ENCODE measurements at places on chromosomes 13 and 19.

- no peak overlapping the region for H3K4me3 ChIP-seq
- peaks cover 12% of the 10 kb centered on the region for H3K27me3 ChIP-seq
- DNase-seq: no peak
- no peaks in the 10 kb centered on the region for H3K36me3 ChIP-seq
These were observed 24.5 kb upstream of the LGALS16 start for GRCh38 chr19:39631178-39631577.

- no peaks in the 10 kb centered on the region for H3K4me1 ChIP-seq
- H3K27ac ChIP-seq: no peak overlapping the region
These were observed 15.6 kb downstream of the EVI5L start for GRCh38 chr19:7845390-7846154.

GRCh38 chr13:27006519-27007161, 165.0 kb downstream of the USP12 start:
- DNase-seq: no peak
- no peak overlapping the region for H3K4me3 ChIP-seq
- peaks cover 45% of the 10 kb centered on the region for H3K27me3 ChIP-seq
- H3K4me1 ChIP-seq: no peaks in the 10 kb centered on the region
- no peak overlapping the region for H3K27ac ChIP-seq

DNA sequence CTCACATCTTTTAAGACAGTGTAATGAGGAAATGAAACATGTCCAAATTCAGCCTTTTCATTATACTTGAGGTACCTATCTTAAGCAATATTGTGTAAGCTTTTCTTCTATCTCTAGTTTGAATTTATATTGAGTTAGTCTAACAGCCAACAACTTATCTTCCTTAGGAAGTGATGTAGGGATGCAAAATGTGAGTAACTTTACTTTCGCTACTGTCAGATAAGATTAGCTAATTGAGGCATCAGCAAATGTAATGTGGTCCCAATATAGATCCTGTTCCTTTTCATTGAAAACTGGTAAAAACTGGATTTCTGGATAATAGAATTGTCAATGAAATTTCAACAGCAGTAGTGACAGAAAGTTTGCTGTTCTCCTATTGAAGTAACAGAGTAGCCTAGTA, 902.2 kb downstream of the GPC5 start:
- H3K36me3 ChIP-seq: no peaks in the 10 kb centered on the region
- no peak overlapping the region for H3K4me3 ChIP-seq
- no peaks in the 10 kb centered on the region for H3K4me1 ChIP-seq
- no peak overlapping the region for H3K27ac ChIP-seq
- DNase-seq: no peak
- no peaks in the 10 kb centered on the region for H3K27me3 ChIP-seq

DNA sequence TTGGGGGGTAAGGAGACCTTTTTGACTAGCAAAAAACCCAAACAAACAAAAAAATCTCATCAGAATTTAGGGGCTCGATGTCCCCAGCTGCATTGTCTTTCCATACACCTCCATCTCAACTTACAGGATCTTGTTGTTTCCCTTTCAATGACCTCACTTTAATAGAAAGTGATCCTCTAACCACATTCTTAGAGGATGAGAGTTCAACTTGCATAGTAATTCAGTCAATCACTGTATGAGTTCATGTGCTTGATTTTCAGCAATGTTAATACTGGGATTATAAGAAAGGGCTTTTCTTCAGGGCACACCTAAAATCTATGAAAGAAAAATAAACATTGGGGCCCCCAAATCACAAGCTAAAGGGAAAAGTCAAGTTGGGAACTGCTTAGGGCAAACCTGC, 1512.0 kb downstream of the SLITRK1 start:
- no peak overlapping the region for H3K4me3 ChIP-seq
- no peak for DNase-seq
- no peaks in the 10 kb centered on the region for H3K27me3 ChIP-seq
- no peaks in the 10 kb centered on the region for H3K4me1 ChIP-seq

- no peak for DNase-seq
- no peak overlapping the region for H3K27ac ChIP-seq
- peaks cover 21% of the 10 kb centered on the region for H3K4me1 ChIP-seq
- no peak overlapping the region for H3K4me3 ChIP-seq
- peaks cover 6% of the 10 kb centered on the region for H3K27me3 ChIP-seq
These were observed 6.0 kb downstream of the IRF2BP1 start for GRCh38 chr19:45879971-45880370.

- DNase-seq: no peak
- H3K4me3 ChIP-seq: no peak overlapping the region
- no peaks in the 10 kb centered on the region for H3K27me3 ChIP-seq
These were observed 540.4 kb downstream of the IRS2 start for GRCh38 chr13:109246001-109246400.

DNA sequence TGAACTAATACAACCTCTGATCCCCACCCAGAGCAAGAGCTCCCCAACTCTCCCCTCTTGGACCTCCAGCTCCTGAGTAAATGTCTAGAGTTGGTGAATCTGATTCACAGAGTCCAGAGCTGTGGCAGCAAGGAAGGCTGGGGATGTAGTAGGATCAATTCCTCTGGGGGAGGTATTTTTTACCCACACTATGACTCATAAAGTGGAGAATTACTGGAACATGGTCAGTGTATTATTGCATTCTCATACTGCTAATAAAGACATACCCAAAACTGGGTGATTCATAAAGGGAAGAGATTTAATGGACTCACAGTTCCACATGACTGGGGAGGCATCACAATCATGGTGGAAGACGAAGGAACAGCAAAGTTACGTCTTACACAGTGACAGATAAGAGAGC, 496.7 kb downstream of the EFNB2 start:
- H3K4me3 ChIP-seq: no peak overlapping the region
- DNase-seq: no peak
- H3K27ac ChIP-seq: no peak overlapping the region
- H3K27me3 ChIP-seq: no peaks in the 10 kb centered on the region

Measured in T-helper 2 cell treated with Interferon-gamma antibody and Interleukin-4, amounts not matched to agents 5 μg/mL and 100 μg/mL, for 36 hours (primary cell).